NT2/D1 (cell line): ENCODE measurements at places on chromosomes 6 and 20.

- DNase-seq, result peak; percentile 98
These were observed at the start of gene PARD6B for GRCh38 chr20:50731055-50731929. TSS of gene PARD6B (plus strand) at chr20:50731580. CDS start at chr20:50731787, 207 bp downstream.

DNA sequence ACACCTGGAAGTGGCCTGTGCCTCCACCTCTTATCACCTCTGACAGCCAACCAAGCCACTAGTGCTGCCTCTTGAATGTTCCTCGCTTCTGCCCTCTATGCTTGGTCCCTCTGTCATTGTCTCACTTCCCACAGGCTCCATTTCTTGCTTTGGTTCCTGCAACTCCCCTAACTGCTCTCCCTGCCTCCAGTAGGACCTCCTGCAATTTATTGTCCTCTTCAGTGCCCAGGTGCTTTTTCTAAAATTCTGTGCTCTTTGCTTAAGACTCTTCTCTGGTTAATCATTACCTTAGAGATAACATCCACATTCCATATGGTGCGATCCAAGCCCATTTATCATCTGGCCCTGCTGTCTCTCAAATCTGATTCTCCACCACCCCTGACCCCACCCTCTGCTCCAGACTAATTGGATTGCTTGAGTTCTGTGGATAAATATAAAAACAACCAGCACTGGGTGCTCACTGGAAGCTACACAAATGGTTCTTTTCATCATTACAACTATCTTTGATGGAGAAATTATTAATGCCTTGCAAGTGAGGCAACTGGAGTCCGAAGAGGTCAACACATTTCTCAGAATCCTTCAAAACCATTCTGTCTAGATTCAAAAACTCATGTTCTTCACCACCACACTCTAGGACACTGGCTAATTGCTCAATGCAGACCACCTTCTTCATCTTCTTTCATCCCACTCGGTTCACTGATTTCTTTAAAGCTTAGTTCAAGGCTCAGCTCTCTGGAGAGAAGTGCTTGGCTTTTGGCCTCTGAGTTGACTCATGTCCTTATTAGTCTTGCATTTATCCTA, 47.2 kb downstream of the FOXA2 start:
- DNase-seq, result no peak

DNA sequence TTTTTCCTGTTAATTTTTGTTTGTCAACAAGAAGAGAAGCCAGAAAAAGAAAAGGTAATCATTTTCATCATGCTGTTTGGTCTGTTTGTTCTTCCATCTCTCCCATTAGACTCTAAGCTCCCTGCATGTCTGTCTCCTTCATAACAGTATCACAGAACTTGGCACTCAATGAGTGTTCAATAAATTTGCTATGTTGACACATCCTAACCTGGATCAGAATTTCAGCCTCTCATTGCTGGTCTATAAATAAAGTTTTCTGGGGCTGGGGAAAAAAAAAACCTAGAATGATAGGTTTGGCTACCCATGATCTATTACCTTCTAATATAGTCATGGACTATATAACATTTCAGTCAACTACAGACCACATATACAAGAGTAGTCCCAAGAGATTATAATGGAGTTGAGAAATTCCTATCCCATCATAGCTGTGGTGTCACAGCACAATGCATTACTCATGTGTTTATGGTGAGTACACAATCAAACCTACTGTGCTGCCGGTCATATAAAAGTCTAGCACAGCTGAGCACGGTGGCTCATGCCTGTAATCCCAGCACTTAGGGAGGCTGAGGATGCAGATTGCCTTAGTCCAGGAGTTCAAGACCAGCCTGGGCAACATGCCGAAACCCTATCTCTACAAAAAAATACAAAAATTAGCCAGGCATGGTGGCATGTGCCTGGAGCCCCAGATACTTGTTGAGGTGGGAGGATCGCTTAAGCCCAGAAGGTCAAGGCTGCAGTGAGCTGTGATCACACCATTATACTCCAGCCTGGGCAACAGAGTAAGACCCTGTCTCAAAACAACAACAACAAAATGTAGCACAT, 5.9 kb downstream of the NUDT3 start:
- no peak for DNase-seq

GRCh38 chr6:159999240-159999671, 30.4 kb downstream of the IGF2R start:
- DNase-seq, result no peak

DNA sequence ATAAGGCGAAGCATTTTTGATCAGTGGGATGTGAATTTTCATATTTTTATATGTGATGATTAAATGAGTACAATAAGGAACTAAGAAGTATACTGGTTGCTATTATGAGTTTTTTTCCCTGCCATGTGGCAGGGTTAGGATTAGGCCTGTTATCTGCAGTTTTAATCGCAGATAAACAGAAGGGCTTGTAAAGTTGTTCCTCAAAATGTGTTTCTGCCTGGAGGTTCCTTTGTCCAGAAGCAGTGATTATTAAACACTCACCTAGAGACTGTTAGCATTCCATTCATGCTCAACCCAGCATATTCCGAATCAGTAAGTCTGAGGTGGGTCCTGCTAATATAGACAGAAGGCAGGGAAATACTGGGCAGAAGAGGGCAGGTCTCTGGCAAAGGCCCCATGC, 316.0 kb downstream of the CLIC5 start:
- DNase-seq, result no peak

GRCh38 chr6:170160031-170160627, 130.7 kb downstream of the DLL1 start:
- no peak for DNase-seq

- no peak for DNase-seq
These were observed 8.3 kb downstream of the SCML4 start for GRCh38 chr6:107815846-107816245.
